ENCODE measurements at places on chromosomes 3 and 15.

- no peak for DNase-seq
These were observed 475.4 kb downstream of the AGBL1 start for GRCh38 chr15:86555098-86555497.

GRCh38 chr15:92020207-92020606, 166.7 kb downstream of the SLCO3A1 start:
- no peak for DNase-seq

- no peak for DNase-seq
These were observed 158.8 kb upstream of the IQSEC1 start for GRCh38 chr3:13231781-13232666.

DNA sequence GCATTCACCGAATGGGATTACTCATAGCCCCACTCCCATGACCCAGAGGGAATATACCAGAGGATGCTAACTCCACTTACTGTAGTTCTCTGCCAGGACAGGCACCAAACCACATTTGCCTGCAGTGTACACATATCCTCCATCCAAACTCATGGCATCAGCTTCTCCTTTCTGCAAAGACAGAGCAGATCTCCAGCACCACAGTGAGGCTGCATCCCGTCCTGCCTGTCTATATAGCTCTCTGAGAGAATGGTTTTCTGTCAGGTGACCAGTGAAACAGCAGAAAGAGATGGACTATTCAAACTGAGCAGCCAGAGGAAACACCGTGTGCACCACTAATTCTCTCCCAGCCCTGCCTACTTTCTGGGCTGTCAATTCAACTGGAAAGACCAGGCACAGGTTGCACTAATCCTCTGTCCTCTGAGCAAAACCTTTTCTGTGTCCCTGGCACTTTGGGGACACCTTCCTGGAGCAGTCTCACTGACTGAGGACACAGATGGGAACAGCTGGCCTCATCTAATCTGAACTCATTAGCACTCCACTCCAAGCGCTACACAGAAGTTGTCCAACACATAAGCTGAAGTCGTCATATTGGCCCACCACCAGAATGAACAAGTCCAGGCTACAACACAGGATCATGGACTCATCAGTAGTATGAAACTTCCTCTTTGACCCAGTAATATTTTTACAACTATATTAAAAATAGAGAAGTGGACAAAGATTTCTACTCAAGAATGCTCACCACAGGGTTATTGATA, 17.3 kb downstream of the LTF start:
- no peak for DNase-seq

- no peak for DNase-seq
These were observed 6.9 kb downstream of the RPL15 start for GRCh38 chr3:23923786-23924185.

GRCh38 chr3:13022348-13023234, 50.6 kb downstream of the IQSEC1 start:
- no peak for DNase-seq

DNA sequence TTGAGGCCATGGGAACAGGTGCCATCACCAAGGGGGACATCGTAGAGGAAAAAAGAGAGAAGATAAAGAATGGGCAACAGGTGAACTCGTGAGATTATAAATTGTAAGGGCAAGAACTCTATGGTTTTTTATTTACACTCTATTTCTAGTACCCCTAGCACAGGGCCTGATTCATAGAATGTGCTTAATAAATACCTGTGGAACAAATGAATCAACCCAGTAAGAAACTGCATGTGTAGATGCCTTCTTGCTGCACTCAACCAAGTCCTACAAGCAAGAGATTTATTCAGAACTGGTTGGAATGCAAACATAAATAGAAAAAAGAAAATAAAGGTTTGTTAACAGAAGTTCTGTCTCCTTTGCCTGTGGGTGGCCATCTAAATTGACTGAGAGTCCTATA, 18.7 kb upstream of the KPNA1 start:
- no peak for DNase-seq

- DNase-seq, result no peak
These were observed 69.0 kb upstream of the FNDC3B start for GRCh38 chr3:171970301-171970788.

DNA sequence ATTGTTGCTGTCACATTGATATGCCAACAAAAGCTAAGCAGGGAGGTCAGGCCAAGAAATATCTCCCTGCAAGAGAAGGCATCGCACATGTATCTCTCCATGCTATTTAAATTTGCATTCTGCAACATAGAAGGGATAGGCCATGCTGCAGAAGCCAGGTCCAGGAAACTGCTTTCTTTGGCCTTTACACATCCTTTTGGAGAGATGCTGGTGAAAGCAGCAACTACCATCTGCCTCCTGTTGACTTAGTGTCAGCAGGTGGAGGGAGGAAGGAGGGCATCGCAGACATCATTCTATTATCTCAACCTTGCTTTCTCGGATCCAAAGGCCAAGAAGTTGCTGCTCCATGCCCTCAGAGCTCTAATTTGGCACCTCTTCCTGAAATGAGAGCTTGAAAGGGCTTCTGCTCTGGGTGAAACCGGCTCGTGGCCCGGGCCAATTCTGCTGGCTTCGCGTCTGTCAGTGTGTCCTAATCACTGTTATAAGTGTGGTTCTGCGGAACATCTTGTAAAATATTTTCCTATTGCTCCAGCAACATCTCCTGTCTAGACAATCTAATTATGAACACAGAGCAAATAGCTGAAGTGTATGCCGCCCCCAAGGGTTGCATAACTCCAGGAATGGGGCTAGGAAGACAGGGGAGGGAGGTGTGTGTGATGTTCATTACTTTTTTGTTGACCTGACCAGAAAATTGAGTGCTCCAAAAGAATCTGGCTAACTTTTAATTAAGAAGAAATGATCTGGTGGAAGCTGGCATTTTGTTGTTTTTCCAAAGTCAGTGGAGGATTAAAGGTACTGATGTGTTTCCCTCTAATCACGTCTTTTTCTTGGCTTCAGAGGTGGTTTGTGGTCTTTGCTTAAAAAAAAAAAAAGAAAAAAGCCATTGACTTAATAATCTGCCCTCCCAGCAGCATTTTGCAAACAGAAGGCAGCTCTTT, 89.1 kb downstream of the TPRG1 start:
- no peak for DNase-seq

DNA sequence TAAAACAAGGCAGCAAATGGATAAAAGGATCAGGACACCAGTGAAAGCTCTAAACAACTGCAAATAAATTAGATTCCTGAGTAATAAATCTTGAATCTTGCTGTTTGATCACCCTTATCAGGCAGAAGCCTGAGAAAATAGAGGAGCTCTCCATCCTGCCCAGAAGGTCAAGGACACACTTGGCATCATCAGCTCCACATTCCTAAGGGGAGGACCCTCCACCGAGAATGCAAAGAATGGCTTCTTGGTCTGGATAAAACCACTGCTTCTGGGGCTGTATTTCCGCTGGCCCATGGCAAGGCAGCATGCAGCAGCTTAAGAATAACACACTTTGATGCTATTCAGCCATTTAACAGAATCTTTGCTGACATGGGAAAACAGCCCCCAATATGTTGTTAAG, 108.9 kb upstream of the TSC22D2 start:
- no peak for DNase-seq

GRCh38 chr3:23785882-23786281, 19.9 kb upstream of the UBE2E1 start:
- no peak for DNase-seq

DNA sequence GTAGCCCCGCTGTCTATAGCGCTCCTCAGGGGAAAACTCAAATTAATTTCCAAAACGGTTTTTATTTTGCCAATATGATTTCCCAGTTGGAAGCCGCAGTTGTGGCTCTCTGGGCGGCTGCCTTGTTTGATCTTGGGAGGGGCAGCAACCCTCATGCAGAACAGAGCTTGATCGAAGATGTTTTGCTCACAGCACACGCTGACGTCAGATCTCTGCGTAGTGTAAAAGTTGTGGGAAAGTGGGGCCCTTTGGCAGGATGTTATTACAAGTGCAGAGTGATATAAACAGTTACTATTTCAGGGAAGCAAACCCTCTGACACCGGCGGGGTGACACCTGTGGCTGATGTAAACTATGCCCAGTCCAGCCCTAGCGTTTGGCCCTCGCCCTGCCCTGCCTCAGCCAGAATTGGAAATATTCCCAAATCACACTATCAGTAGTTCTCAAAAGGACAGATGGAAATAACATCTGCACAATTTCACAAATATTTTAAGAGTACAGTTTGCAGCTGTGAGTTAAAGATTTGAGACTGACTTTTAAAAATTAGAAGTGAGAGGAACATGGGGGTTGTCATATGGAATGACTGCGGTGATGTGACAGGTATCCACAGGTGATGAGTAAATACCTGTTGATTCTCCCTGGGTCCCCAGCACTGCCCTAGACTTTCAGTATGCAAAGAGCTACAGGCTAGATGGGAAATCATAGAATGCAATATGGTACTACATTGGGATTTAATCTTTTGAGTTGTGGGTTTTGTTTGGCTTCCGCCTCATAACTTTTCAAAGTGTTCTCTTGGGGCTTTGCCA, 1.7 kb downstream of the SYNM start:
- DNase-seq, result no peak

- DNase-seq, result no peak
These were observed 10.5 kb downstream of the POMGNT2 start for GRCh38 chr3:43095370-43095769.

DNA sequence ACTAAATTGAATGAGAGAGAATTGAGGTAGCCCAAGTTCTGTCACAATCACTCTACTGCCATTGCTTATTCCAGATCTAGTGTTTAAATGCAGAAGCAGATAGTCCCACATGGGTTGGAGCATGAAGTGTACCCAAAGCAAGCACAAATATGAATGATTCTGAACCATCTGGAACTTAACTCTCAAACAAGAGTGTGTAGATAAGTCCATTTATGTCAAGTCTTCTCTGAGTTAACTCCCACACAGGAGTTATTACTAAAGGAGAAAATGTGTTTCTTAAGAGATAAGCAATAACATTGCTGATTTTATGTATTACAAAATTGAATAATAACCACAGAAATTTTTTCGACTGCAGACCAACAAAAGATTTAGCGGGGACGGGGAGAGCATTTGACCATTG, 33.6 kb downstream of the PAQR9 start:
- DNase-seq, result no peak

DNA sequence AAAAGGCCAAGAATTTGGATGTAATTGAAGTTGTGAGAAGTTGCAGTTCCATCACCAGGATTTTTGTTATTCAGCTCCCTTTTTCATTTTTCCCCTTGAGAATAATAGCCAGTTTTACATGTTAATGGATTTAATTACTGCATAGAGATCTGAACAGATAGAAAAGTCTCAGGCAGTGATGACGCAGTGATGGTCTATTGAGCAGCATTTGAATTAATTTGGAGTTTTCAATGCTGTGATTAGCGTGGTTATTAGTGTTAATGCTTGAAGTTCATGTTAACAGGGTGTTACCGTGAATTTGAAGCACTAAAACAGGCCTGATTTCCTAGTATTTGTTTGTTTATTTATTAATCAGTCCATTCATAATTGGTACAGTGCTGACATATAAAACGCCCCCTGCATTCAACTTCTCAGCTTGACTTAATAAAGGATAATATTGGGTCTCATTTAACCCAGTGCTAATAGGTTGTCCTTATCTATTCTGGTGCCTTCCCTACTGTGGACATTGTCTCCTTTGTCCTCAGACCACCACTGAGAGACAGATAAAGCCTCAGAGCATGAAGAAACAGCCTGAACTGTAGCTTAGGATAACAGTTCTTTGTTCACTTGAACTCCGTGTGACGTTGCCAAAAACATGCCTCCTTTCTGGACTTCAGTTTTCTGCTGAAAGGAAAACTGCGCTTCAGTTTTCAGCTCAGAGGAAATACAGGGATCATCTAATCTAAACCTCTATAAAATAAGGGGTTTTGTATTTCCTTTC, 82.4 kb downstream of the RTP4 start:
- DNase-seq, result no peak

GRCh38 chr3:13021141-13022114, 51.8 kb downstream of the IQSEC1 start:
- DNase-seq, result no peak

GRCh38 chr15:70072479-70072878, 25.2 kb downstream of the TLE3 start:
- no peak for DNase-seq

GRCh38 chr15:75775296-75776064, 62.8 kb upstream of the CSPG4 start:
- DNase-seq, result no peak

DNA sequence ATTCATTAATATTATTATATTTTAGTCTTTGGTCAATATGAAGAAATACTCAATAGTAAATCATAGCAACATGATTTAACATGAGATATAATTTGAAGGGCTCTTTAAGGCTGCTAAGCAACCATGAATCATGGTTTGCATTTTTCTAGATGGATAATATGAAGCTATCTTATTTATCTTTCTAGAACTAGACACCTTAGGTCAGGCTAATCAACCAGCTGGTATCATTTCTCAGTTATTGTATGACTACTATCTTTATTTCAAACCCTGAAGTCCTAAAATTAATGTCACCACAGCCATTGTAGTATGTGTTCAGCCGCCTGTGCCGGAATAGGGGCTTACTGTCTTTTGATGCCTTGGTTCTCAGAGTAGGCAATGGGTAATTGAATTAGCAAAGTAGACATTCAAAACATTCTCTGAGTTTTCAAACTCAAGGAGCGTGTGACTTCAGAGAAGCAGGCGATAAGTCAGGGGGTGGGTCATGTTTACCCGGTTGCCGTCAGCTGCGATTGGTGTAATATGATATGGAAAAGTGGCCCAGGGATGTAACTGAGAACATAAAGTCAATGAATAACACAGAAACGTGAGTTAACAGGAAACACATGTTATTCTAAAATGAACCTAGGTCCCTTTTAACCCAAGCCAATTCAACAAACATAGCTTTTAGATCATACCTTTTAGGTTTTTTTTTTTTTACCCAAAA, 93.4 kb upstream of the CTDSPL start:
- DNase-seq, result no peak

GRCh38 chr3:84136425-84136824, 822.4 kb upstream of the CADM2 start:
- DNase-seq, result no peak

- no peak for DNase-seq
These were observed 20.6 kb downstream of the SMARCC1 start for GRCh38 chr3:47761046-47761445.

- no peak for DNase-seq
These were observed 576.9 kb upstream of the NECTIN3 start for GRCh38 chr3:110494728-110495127.
